ENCODE measurements at places on chromosomes 6 and 20.

DNA sequence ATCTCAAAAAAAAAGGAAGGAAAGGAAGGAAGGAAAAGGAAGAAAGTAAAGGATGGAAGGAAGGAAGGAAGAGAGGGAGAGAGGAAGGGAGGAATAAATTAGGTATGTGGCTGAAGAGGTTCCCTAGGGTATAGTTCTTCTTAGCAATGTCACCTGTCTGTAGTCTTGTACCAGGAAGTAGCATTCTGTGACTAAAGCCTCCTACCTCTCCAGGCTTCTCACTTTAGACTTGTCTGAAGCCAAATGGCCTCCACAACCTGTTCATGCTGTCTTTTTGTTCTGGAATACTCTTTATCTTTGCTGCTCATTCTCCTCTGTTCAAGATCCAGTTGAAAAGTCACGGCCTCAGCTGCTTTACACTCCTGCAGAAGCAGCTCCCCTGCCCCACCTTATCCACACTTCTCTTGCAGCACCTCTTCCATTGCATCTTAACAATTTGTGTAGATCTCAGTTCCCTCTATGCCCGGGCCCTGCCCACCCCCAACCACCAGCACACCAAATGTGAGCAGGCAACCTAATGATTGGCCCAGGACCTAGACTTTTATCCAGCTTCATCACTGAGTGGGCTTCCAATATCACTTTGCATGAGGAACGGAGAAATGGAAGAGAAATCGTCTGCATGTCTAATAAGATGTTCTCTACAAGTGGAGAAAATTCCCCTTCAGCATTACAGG lies 19.1 kb downstream of the GCNT2 start:
- no peak for DNase-seq

GRCh38 chr20:37393196-37393862 lies 47.4 kb downstream of the SRC start:
- DNase-seq, result no peak

DNA sequence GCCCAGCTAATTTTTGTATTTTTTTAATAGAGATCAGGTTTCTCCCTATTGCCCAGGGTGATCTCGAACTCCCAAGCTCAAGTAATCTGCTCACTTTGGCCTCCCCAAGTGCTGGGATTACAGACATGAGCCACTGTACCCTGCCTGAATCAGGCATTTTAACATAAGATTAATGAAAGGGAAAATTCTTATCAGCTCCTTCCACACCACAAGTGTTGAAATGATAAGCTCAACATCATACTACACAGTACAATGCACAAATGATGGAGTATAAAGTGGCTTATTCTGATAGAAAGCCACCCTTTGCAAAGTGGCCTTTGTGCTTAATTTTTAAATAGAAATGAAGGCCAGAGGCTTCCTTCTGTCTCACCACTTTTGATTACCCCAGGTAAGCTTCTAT lies 71.3 kb upstream of the MCHR2 start:
- DNase-seq, result no peak

DNA sequence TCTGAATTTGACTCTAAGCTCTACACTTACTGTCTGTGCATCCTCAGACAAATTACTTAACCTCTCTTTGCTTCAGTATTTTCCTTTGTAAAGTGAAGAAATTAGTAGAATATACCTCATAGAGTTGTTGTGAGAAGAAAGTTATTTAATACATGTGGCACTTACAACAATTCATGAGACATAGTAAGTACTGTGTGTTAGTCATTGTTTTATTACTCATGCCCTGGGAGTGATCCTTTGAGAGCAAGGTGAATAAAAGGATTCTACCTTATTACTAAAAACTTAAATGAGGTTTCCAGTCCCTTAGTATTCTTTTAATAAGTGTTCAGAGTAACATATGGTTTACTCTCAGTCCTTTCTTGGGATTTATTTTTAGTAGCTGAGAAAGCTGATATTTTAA lies 233.6 kb upstream of the MAP3K7 start:
- no peak for DNase-seq

Measured in progenitor cell of endocrine pancreas (in vitro differentiated cells).